CD8-positive, alpha-beta T cell (primary cell): ENCODE measurements at places on chromosomes 2 and 18.

- DNase-seq = no peak
These were observed 339.2 kb upstream of the HNRNPA3 start for GRCh38 chr2:176873403-176873802.

DNA sequence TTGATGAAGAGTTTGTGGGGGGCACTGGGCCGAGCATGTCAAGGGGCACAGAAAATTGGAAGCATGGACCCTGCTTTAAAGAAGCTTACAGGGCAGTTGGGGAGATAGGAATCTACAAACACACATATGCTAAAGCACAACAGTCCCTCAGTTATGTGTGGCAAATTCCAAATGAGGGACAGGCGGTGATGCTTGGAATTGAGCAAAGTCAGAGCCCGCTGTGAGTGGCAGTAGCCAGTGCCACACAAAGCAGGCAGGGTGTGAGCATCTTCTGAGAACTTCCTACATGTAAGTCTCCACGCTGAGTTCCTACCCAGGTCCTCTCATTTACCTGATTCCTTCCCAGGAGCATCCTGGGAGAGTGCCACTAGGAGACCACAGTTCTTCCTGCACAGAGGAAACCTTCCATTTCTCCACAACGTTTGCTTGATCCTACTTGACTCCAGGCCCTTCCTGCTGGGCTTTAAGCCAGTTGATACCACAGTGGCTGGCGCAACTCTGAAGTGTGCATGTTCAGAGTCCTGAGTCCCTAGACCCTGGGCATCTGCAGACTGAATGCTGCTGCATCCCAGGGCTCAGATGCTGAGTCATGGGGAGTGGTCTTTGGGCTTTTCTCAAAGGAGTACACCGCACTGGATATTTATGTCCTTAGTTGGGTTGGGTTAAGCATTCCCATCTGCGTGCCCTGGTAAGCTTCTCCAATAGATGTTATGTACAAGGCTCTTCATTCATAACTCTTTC, 287.3 kb upstream of the REV1 start:
- no peak for DNase-seq

GRCh38 chr18:61957801-61958516, 65.2 kb upstream of the RNF152 start:
- DNase-seq = no peak

DNA sequence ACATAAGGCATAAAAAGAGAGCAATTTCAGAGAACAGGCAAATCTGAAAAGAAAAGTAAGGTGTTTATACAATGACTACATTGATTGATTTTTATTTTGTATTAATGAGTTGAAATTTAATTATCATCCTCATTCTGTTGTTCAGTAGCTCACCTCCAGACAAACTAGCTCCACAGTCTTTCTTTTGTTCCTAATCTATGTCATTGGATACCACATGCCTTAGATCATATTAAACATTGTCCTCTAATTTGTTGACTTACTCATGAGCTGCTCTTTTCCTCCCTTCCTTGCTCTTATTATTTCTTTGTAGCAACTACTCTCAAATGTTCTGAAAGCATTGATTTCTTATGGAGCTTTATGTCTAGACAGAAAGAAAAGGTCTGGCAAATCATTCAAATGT, 185.5 kb upstream of the ZSWIM2 start:
- DNase-seq = no peak

DNA sequence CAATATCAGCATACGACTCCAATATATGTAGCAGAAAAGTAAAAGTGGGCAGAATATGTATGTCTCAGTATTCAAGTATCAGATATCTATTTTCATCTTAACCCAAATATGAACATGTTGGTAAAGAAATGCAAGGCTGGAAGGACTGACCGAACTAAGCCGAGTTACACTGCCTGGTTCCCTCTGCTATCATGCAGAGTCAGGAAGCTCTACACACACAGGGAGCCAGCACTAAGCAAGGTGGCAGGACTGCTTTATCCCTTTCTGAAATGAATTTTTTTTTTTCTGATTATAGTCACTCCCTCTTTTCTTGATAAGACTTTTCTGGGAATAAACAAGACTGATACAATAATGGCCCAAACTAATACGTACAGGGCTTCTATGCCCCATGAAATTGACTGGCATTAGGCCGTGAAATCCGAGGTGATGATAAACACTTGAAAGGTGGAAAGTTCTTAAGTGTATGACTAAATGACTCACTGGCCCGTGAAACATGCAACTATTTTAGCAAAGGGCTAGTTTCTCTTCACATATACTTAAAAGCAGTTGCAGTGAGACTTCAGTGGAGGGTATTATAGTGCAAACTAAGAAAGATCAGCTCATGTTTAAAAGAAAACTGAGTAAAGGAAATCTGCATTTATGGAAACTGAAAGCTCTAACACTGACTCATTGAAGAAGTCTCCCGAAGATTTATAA, 14.9 kb downstream of the DPP4 start:
- no peak for DNase-seq

DNA sequence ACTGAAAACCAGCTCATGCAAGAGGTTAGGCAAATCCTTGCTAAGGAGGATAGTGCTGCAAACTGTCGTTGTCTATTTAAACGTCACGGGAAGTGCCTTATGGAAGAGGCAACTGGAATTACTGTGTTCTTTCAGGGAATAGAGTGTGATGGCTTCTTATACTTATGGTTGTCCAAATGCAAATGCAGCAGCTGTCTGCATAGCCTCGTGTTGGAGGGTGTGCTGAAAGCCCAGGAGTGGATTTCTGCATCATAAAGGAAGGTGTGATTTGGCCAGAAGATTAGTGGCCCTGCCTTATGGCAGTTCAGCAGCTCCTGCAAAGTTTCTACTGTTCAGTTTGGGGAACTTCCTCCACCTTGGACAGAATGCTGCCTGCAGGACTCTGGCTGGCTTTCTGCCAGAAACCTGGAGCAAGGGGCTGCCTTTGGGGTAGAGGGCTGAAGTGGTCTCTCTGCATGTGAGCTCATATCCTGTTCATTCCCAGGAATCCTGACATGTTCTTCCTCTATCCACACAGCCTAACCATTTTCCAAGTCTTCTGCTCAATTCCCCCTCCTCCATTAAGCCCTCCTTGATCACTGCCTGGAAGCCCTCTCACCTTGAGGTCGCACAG, 321.2 kb upstream of the CXCR4 start:
- no peak for DNase-seq

GRCh38 chr2:239055756-239056493, 208.0 kb downstream of the TWIST2 start:
- DNase-seq = no peak

GRCh38 chr2:166410828-166411472, 35.2 kb upstream of the SCN9A start:
- DNase-seq = no peak

GRCh38 chr18:79900610-79901570, 50.6 kb downstream of the SLC66A2 start:
- DNase-seq = no peak

GRCh38 chr2:8222979-8223694, 458.7 kb upstream of the ID2 start:
- DNase-seq = no peak

- DNase-seq = no peak
These were observed 56.3 kb downstream of the RAPGEF4 start for GRCh38 chr2:172791953-172792352.

GRCh38 chr2:144133936-144134665, 385.8 kb downstream of the ZEB2 start:
- DNase-seq = no peak

- no peak for DNase-seq
These were observed 87.5 kb downstream of the MAPRE2 start for GRCh38 chr18:35128675-35129074.

- no peak for DNase-seq
These were observed 272.1 kb downstream of the GBX2 start for GRCh38 chr2:235896061-235896460.

DNA sequence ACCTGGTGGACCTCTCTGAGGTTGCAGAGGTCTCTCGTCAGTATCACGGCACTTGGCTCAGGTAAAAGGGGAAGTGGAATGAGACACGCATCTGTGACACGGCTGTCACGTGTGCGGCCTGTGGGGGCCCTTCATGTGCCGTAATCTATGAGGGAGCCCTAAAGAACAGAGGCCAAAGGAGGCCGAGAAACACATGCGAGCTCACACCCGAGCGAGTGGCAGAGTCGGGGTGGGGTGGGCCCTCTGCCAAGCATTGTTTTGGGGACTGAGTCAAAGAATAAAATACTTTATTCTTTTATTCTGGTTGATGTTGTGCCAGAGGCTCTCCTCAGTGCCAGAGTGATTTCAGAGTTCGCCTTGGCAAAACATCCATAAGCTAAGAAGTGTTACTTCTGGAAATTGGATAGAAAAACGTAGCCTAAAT, 43.3 kb downstream of the PLB1 start:
- no peak for DNase-seq

DNA sequence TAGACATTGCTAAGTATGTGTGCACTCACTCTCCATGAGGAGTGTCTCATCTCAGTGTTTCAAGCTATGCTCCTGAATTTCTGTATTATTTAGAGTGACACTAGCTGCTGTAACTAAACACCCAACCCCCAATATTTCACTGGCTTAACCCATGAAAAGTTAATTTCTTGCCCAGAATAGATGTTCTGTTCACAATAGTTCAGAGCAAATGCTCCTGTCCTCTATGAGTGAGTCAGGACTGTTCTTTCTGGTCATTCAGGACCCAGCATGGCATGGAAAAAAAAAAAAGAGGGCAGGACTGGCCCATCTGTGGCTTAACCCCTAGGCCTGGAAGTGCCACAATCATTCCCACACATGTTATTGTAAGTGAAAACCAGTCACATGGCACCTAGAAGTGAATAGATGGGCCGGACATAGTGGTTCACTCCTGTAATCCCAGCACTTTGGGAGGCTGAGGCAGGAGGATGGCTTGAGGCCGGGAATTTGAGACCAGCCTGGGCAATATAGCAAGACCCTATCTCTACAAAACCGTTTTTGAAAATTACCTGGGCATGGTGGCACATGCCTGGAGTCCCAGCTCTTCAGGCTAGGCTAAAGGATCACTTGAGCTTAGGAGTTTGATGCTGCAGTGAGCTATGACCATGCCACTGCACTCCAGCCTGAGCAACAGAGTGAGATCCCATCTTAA, 663.6 kb downstream of the IRS1 start:
- DNase-seq = no peak

DNA sequence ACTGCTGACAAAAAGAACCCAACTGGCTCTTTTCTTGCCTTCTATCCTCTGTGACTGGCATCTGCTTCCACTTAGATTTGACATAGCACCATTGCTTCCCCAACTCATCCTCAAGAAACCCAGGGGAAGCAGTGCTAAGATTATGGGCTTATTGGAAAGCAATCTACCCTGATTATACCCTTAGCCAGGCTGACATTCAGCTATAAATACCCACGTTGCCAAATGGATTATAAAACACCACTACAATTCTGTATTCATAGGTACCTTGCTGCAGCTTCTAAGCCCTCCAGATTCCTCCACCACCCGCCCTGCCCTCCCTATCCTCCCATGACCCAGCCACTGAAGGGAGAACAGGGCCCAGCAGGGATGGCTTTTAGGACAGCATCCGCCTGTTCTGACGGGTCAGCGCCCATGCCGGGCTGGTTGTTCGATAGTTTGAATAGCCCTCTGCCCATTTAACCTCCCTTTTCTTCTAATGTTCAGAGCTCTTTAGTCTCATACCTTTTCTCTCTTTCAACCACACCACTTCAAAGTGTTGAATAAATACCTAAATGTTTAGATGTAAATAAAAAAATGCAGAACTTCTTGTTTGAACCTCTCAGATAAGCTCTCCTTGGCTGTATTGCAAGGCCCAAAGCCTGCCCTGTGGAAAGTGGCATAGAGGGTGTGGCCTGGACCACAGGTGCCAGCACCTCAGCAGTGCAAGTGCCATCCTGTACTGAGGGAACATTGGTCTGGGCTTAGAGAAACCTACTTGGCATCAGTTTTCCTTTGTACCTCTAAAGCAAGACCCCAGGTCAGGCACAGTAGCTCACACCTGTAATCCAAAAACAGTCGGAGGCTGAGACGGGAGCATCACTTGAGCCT, 86.6 kb upstream of the RGPD5 start:
- no peak for DNase-seq

- peak; percentile 28 for DNase-seq
These were observed 83.7 kb downstream of the CERKL start for GRCh38 chr2:181573140-181573736.

GRCh38 chr18:44736664-44737380, 56.1 kb downstream of the SETBP1 start:
- no peak for DNase-seq

DNA sequence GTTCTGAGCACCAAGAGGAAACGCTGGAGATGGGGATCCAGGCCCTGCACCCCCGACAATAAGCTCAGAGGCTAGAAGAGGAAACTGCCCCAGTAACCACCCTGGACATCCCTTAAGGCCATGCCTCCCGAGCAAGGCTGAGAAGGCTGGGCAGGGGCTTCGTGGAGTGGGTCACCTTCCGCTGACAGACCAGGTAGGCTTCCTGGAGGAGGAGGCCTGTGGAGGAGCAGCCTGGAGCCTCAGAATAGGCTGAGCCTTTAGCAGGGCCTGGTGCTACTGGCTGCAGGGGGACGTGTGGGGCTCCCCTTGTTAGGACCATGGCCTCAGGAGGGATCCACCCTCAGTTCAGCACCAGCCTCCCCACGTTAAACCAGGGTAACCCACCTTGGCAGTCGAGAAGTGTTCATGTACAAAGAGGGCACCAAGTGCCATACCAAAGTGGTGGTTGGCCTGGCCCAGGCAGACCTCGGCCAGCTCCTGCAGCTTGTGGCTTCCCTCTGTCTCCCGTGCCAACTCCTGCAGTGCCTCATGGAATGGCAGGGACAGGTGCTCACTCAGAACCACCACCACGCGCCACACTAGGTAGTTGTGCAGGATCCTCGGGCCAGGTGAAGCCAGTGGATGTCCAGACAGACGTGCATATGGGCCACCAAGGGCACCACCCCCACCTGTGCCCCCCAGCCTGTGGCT, 28.5 kb upstream of the ALPP start:
- no peak for DNase-seq

- no peak for DNase-seq
These were observed 27.2 kb downstream of the MAP4K3 start for GRCh38 chr2:39409697-39410389.

- DNase-seq = no peak
These were observed 1.8 kb downstream of the WNT10A start for GRCh38 chr2:218882461-218882816.

GRCh38 chr2:216109962-216110614, 940 bp downstream of the XRCC5 start:
- DNase-seq = no peak

GRCh38 chr18:33755931-33756560, 178.0 kb downstream of the ASXL3 start:
- DNase-seq = no peak

GRCh38 chr18:65661391-65661790, 89.4 kb upstream of the CDH7 start:
- DNase-seq = no peak
